Activated T-cell treated with anti-CD3 and anti-CD28 coated beads for 24 hours (primary cell): ENCODE measurements at places on chromosomes 2 and 18.

- no peak for DNase-seq
Observed at GRCh38 chr2:160584972-160585494, 91.4 kb upstream of the RBMS1 start.

DNA sequence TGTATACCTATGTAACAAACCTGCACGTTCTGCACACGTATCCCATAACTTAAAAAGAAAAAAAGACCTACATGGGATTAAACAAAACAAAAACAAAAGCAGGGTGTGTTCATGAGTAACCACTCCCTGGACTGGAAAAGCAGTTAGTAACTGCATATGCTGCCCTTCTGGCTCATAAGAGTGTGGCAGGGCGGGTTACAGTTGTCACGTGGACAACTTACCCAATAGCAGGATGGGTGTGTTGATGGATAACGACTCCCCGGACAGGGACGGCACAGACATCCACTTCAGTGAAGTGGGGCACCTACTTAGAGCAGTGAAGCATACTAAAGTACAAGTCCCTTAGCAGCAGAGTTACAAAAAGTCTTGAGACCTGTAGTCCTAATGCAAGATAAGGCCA lies 136.7 kb downstream of the CCBE1 start:
- DNase-seq: no peak

DNA sequence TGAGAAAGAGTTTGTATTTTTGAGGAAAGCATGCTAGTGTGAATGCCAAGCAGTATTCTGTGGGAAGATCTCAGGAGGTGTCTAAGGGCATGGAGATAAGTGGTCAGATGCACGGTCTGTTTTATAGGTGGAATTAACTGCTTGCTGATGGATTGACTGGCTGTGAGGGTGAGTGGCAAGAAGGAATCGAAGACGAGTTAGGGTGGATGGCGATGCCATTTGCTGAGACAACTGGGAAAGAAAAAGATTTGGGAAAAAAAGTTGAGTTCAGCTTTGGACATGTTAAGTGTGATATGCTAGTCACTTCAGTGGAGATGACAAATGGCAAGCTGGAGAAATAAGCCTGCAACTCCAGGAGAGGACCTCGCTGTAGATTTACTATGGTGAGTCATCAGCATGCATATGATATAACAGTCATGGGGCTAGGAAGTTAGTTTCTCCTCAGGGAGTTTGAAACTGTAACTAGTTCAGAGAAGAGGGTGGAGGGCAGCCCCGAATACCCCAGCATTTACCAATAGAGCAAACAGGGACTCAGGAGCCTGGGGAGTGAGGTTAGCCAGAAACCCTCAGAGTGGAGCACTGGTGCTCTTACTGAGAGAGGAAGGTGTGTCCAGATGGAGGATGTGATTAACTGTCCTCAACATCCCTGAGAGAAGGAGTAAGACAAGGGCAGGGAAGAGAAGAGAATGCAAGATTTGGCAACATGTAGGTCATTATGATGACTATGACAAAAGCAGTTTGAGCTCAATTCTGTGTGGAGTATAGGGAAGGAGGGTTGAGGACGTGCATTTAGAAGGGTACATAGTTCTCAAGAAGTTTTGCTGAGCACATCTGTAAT lies 2.0 kb upstream of the HK2 start:
- DNase-seq: no peak

- DNase-seq: no peak
Observed at GRCh38 chr18:68298330-68298729, 416.6 kb downstream of the TMX3 start.

DNA sequence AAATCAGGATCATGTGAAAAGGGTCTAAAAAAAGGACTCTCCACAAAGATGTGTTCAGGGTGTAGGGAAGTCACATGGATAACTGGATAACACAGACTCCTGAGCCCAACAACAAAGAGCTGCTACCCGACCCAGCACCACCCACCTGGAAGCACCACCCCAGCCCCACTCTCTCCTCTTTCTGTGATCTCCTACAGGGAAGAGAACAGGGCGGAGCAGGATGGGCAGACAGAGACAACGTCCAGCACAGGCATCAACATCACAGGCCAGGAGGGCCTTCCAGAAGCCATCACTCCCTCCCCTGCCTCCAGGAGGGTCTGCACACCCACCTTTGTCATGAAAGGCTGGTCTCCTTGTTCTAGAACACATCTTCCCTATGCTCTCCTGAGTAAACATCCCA lies 1.3 kb upstream of the CIB4 start:
- DNase-seq: no peak

DNA sequence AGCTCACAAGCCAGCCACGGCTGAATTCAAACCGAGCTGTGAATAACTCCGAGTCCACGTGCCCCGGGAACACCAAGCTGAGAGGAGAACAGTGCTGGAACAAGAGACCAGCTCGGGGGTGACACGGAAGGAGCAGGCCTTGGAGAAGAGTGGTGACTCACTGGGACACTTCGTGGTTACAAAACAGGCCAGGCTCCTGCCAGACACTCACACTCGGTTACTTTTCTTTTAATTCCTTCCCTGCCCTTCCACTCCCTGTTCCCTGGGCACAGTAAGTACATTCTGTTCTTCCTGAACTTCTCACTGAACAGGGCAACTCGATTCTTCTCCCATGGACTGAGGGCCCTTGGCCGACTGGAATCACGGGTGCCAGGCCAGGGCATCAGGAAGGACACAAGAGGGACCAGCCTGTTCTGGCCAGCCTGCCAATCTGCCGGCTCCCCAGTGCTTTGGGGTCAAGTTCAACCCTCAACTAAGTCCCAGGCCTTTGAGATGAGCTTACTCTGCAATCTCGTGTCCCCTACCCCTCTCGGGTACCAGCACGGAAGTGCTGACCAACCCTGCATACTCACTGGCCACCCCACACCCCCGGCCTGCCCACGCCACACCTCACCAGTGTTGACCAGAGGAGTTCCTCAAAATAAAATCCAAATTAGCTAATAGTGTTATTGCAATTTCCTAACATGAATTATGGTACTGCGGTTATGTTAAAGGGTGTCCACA lies 87.5 kb downstream of the TFCP2L1 start:
- no peak for DNase-seq

GRCh38 chr2:138522556-138522955 lies 21.0 kb downstream of the SPOPL start:
- no peak for DNase-seq

DNA sequence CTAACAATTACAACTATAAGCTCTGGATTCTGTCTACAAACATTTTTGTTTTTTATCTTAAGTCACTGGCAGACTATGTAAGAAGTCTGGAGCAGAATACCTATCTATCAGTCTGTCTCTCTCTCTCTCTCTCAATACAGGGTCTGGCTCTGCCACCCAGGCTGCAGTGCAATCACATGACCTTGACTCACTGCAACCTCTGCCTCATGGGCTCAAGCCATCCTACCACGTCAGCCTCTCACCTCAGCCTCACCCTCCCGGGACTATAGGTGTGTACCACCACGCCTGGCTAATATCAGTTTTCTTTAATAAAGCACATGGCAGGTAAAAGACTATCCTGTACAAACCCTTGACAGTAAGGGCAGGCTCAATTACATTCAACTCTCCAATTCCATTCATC lies 96.9 kb downstream of the OSBPL1A start:
- DNase-seq: no peak

GRCh38 chr18:12451428-12451827 lies 43.7 kb downstream of the PRELID3A start:
- no peak for DNase-seq

DNA sequence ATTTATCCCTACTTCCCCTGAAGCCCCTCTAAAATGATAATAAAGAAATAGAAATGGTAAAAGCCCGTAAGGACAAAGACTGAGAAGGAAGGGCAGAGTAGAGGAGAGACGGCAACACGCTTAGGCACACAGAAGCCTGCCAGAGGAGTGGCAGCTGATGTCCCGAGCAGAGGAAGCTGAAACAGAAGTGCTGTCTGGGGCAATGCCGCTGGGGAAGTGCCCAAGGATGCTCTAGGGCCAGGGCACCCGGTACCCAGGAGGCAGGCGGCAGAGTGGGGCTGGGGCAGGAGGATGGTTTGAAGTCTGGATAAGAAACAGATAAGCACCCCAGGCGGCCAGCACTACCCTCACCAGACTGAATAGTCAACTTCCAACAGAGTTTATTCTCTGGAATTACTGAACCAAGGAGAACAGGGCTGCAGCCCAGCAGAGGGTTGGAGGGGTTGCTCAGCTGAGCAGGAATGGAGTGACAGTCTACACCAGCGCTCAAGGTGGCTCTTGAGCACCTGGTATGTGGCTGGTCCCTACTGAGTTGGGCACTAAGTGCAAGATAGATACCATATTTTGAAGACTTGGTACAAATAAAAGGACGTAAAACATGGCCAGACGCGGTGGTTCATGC lies 22.4 kb downstream of the TMEM37 start:
- no peak for DNase-seq

GRCh38 chr2:228016402-228016801 lies 145.0 kb downstream of the DAW1 start:
- no peak for DNase-seq

DNA sequence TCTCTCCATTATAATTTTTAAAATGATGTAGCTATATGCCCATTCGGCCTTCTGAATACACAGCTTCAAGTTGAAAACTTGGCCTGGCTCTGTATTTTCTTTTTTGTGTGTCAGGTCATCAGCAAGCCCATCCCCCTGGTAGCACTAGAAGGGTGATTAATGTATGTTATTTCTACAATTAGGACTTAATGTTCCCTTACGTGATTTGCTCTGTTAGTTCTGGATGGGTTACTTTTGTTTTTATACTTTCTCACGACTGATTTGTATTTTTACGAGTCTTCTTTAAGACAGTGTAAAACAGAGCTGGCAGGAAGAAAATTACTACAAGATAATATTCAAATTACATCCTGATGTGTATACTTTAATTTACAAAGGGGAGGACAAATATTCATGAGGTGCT lies 88.4 kb upstream of the RGPD4 start:
- no peak for DNase-seq

DNA sequence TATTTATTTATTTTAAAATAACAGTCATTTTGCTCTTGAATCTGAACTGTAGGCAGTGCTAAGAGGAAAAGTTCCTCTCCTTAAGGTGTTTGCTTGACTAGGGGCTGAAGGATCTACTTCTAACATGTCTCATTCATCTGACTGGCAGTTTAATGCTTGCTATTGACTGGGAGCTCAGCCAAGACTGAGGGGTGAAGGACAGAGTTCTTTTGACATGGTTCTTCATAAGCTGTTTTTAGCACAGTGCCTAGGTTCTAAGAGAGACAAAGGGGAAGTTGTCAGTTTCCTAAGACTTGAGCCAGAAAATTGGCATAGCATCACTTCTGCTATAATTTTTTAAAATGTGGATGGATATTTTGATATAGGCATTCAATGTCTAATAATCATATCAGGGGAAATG lies 73.0 kb downstream of the COMMD1 start:
- no peak for DNase-seq

DNA sequence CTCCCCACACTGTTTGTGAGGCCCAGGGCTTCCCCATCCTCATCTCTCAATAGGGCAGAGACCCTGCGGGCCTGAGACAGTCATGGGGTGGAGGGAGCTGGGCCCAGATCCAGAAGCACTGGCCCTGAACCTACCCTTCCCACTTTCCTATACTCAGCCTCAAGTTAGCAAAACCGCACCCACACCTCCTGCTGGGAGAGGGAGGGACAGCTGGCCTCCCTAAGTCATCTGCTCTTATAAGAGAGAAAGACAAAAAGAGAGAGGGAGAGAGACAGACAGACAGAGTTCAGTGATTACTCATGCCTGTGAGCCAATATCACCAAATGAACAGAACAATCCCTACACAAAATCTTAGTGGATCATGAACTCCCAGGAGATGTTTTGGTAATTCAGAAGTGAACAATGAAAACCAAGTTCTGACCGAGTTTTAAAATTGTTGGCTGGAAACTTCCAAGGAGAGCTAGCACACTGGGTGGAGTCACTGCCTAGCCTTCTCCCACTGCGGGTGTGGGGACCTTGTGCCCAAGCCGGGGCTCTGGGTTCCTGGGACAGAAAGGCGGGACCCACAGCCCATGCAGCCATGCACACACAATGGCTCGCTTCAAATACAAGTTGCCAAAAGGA lies 130.5 kb downstream of the PXDN start:
- no peak for DNase-seq

DNA sequence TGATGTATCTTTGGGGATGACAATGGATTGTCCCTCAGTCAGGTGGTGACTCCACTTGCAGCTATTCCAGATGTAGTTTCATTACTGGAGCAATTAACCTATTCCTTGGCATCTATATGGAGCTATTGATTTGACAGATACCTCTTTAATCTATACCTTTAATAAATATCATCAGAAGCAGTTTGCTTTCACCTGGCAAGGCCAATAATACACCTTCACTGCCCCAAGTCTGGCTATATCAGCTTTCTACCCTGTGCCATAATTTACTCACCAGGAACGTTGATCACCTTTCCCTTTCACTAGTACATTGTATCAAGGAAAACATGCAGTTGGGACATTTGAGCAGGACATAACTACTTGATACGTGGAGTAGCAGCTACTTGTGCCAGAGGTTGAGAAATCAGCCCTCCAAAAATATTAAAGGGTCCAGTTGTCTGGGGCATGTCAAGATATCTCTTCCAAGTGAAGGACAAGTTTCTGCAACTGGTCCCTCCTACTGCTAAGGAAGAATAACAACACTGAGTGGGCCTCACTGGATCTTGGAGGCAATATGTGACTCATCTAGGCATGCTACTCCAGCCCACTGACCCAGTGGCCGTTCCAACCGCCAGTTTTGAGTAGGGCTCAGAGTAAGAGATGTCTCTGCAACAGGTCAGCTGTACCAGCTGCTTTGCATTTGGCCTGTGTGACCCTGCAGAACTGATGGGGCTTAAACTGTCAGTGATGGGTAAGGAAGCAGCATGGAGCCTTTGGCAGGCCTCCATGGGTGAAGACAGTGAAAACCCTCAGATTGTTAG lies 67.0 kb downstream of the PSMG2 start:
- no peak for DNase-seq

DNA sequence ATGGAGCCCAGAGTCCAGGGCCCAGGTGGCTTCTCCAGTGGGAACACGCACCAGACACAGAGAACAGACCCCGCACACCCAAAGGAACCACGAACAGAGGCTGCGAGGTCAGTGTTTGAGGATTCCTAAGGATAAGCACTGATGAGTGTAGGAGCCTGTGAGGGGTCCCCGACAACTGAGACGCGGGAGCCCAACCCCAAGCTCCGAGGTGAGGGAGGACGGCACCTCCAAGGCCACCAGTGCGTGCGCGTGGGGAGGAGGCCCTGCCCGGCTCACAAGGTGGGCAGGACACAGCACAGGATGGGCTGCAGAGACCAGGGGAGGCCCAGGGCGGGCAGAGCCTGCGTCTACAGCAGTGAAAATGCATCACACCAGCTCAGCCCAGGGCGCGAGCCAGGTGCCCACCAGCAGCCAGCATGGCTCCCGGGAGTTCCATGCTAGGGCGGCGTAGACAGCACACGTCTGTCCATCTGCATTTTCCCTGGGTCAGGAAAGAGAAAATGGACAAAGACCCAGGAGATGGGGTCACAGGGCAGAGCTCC lies 189.1 kb downstream of the EIPR1 start:
- no peak for DNase-seq

GRCh38 chr18:41021089-41021488 lies 933.9 kb upstream of the PIK3C3 start:
- DNase-seq: no peak

- no peak for DNase-seq
Observed at GRCh38 chr18:6365385-6365784, 49.3 kb downstream of the L3MBTL4 start.

GRCh38 chr18:62682371-62682770 lies 33.0 kb upstream of the PHLPP1 start:
- DNase-seq: no peak
